ENCODE measurements at places on chromosomes 12 and 14. TPM values are rescaled to one million over a fixed set of nuclear protein-coding genes. Genes with fewer than 3 reads are reported as not detected.

Gene OAS2
- total RNA-seq, result 5.1 TPM

Gene ABHD12B
- not detected for total RNA-seq

Gene PZP
- total RNA-seq, result 0.13 TPM

Gene HELB
- 1.9 TPM for total RNA-seq

Gene KRT78
- not detected for total RNA-seq

Gene PLEKHG7
- not detected for total RNA-seq

Gene KRT8
- total RNA-seq, result 0.54 TPM

Gene AKAP5
- 0.06 TPM for total RNA-seq

Gene HCAR3
- not detected for total RNA-seq

Gene FGF23
- total RNA-seq, result not detected

Gene KLRC1
- total RNA-seq, result not detected

GRCh38 chr12:42985506-42985905 is 396.0 kb upstream of the PRICKLE1 start:
- DNase-seq, result no peak

GRCh38 chr12:93743999-93744689 is 67.0 kb downstream of the CRADD start:
- no peak for DNase-seq

DNA sequence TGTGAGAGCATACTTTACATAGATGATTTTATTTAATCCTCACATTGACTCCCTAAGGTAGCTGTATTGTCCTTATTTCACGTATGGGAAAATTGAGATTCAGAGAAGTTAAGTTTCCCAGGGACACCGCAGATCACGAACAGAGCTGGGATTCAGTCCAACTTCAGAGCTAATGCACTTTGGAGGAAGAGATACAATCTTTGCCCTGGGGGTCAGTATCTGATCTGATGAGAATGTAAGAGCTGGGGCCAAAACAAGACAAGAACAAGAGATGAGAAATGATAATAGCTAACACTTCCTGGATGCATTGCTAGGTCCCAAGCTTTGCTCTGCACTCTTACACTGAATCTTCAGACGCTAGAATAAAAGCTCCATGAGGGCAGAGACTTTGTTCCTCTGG is 6.0 kb upstream of the CSAD start:
- no peak for DNase-seq

- no peak for DNase-seq
These were observed 565 bp downstream of the SPRYD3 start for GRCh38 chr12:53078425-53079225.

DNA sequence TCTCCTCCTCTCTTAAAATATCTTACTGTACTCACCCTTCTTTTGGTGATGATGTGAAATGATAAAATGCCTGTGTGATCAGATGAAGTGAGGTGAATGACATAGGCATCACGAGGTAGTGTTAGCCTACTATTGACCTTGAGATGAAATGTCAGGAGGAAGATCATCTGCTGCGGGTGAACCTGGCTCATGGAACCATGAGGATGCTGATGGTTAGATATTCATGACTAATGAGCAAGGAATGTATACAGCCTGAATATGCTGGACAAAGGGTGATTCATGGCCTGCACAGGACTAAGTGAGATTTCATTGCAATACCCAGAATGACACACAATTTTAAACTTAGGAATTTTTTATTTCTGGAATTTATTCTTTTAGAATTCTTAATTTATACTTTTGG is 89.6 kb downstream of the DAAM1 start:
- no peak for DNase-seq

DNA sequence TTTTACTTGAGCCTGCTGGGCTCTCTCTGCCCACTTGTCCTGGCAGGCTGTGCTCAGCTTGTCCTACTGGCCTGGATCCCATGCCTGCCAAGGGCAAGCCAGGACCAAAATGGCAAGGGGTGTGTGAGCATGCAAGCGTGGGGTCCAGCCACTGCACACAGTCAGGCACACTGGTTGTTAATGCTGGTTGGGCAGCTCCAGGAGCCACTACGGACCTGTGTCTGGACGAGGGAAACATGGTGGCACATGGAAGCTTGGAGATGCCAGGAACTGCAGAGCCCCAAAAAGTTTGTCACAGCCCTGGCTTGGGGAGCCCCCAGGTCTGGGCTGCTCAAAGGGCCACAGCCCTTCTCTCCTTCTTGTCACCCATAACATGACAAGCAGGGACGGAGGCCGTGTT is 83.8 kb downstream of the ACSS3 start:
- no peak for DNase-seq

- no peak for DNase-seq
These were observed 23.2 kb upstream of the MAGOHB start for GRCh38 chr12:10636611-10637010.

- DNase-seq, result no peak
These were observed 71.8 kb downstream of the DNAI7 start for GRCh38 chr12:25123126-25123525.

DNA sequence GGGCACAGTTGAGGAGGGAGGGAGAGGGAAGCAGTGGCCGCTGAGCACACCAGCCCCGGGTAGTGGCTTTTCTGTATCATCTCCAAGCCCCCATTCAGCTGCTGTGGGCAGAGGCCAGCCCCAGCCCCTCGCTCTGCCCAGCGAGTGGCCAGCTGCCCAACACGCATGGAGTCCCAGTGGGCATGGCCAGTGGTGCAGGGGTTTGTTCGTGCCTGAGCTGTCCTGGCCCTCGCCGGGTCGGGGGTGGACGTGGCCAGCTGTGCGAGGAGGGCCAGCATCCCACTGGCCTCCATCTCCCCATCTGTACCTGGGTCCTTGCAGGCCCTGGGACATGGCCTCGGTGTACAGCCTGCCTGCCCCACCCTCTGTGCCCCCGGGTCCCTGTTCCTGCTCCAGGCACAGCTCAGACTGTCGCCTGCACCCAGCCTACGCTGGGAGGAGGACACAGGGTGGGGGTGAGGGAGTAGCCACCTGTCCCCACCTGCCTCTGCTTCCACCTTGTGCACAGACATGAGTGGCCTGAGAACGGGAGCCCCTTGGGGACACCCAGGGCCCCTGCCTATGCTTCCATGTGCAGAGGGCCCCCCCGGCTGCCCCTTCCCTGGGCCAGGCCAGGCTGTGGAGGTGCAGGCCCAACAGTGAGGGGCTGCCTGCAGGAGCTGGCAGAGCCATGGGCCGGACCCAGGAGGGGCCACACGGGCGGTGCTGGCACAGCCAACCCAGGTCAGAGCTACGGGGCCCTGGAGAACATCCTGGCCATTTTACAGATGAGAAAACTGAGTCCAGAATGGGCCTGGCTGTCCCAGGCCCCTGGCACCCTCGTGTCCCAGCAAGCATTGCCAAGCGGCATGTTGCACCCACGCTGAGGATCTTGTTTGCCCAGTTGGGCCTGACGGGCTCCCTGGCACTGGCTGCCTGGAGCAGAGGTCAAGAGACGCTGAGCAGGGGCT is 4.3 kb downstream of the INF2 start:
- no peak for DNase-seq

GRCh38 chr12:7994731-7995205 is 37.7 kb upstream of the FOXJ2 start:
- DNase-seq, result no peak

GRCh38 chr12:10031321-10031720 is 839 bp downstream of the CLEC9A start:
- DNase-seq, result no peak

GRCh38 chr14:67820428-67820971 is 921 bp downstream of the RAD51B start:
- no peak for DNase-seq

- no peak for DNase-seq
These were observed 589.3 kb upstream of the NOVA1 start for GRCh38 chr14:27187136-27187535.

GRCh38 chr12:5099591-5099990 is 55.9 kb downstream of the KCNA5 start:
- no peak for DNase-seq

DNA sequence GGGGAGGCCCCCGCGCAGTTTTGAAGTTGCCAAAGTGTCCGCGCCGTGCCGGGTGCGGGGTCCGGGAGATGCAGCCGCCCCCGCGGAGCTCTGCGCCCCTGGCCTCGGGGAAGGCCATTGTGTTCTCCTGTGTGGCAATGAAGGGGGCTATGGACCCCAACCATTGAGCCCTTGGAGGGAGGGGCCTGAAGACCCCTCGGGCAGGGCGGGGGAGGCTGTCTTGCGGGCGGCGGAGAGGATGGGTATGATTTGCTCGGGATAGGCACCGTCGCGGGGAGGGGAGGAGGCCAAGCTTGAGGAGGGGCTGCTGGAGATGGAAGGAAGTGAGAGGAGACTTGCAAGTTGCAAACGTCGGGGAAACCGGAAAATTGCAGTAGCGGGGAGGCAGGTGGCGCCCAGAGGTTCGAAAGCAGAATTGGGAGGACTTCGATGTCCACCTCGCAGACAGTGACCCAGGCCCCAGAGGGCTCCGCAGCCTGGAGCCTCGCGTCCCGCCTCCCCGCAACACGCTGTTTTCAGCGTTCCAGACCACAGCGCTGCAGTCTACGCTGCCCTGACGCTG is 25.4 kb downstream of the BCL11B start:
- DNase-seq, result no peak

Data from psoas muscle (tissue), 8 donors.